ENCODE measurements at places on chromosomes 6 and 20.

DNA sequence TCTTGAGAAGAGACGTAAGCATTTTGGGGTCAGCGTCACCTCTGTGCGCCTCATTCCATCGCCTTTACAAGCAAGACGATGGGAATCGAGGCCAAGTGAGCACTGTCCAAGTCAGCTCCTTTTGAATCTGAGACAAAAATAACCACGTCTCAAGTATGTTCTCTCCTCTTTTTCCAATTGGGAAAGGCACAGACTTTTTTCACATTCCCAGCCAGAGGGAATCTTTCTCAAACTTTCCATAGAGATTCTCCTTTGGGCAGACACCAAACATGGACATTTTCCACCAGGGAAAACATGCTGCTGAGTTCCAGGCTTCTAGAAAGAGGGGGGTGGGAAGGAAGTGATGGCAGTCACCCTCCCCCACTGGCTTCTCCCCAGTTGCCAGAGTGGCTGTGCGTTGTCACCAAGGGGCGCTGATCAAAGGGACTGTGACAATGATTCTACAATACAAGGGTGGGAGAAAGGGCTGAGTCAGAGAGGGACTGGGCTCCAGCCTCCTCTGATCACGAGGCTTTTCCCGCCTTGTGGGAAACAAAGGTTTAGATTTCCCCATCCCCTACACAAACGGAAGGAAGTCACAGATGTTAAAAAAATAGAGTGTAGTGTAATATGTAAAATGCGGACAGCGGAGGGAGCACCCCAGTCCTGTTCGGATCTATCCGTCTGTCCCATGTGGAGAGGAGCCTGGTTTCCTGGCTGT, 281.9 kb upstream of the RNF24 start:
- no peak for DNase-seq

- DNase-seq: no peak
Measured at GRCh38 chr6:131255911-131256310, 120.6 kb downstream of the AKAP7 start.

DNA sequence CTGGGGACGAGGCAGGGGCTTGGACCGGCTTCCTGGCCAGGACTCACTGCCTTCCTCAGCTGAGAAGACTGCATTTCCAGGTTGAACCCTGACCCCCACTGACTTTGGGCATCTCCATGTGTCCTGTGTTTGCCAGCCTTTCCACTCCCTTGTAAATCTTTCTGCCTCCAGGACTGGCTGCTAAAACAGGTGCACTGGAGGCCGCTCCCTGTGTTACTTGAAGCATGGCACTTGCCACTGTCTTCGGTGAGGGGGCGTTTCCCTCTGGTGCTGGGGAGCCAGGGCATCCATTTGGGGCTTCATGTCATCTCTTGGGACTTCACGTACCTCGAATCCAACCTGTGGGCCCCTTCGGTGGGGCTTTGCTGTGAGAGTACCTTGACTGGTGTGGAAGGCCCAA, 6.7 kb upstream of the RBM38 start:
- DNase-seq: no peak

DNA sequence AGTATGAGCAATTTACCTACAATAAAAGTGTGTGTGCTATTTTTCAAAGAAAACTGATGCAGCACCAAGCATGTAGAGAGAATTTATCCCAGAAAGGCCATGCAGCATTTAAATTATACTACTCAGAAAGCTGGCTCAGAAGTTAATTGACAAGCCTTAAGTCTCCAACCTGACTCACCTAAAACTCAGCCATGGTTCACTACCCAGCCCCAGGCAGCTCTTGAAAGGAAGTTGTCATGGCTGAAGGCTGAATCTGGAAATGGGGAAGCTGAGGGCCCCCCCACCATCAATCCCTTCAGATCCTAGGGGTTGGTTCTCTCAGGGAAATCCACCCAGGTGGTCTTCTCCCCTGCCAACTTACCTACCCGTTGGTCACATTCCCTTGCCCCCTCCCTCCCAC, 19.7 kb downstream of the PPIL6 start:
- no peak for DNase-seq

Data from stimulated activated CD8-positive, alpha-beta memory T cell treated with anti-CD3 and anti-CD28 coated beads, Interleukin-15, amount 100 ng/mL, for 48 hours (primary cell).